HT-29 (cell line): ENCODE measurements at places on chromosomes 13 and 19.

DNA sequence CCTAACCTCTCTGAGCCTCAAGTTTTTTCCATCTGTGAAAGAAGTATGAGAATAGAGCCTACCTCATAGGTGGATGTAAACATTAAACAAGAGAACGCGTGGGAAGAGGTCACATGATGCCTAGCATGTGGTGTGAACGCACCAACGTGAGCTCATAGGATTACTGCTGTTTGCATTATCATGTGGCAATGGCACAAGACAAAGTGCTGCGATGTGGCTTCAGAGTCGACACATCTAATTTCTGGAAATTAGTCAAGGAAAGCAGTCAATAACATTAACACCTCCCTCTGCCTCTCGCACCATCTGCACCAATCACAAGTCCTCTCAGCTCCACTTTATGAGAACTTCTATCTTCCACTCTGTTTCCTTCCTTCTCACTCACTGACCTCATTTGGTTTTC is 489.7 kb downstream of the COG6 start:
- DNase-seq = no peak

GRCh38 chr19:18501832-18502231 is 20.0 kb downstream of the ELL start:
- DNase-seq = no peak

DNA sequence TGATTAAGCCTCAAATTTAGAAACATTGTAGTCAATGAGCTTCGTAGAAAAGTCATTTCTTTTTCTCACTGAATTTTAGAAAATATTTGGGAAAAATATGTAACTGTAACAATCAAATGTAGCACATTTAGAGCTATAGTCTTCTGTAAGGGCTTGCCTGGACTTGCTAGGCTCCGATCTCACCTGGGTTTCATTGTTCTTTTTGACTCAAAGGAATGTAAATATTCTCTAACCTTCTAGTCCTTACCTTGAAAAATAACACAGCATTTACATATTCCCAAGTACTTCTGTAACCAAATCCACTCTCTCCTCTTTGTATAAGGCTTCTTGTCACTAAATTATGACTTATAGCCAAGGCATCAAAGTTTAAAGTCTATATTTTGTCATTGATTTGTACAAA is 2.9 kb upstream of the UFM1 start:
- DNase-seq = no peak

DNA sequence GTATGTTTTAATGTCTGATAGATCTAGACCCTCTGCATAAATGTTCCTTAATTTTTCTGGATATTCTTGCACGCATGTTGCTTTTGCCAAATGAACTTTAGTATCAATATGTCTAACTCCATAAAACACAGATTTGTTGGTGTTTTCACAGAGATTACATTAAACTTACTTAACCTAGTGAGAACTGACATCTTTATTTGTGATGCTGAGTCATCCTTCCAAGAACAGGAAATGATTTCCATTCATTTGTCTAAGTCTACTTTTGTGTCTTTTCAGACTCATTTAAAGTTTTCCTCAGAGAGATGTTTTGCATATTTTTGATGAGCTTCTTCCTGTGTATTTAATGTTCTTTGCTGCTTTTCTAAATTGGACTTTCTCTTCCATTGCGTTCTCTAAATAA is 184.0 kb downstream of the SLC7A1 start:
- no peak for DNase-seq

- no peak for DNase-seq
Measured at GRCh38 chr13:99842405-99842804, 129.2 kb downstream of the ZIC5 start.

DNA sequence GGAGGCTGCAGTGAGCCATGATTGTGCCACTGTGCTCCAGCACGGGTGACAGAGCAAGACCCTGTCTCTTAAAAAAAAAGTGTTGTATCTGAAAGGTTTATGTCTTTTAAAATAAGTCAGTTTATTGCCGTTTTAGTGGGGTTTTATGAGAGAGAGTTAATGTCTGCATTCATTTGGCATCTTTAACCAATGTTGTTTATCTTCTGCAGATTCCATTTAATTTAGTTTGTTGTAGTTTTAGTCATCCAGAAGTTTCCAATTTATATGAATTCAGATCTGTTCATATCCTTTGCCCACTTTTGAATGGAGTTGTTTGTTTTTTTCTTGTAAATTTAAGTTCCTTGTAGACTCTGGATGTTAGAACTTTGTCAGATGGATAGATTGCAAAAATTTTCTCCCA is 36.7 kb upstream of the LPAR6 start:
- no peak for DNase-seq

DNA sequence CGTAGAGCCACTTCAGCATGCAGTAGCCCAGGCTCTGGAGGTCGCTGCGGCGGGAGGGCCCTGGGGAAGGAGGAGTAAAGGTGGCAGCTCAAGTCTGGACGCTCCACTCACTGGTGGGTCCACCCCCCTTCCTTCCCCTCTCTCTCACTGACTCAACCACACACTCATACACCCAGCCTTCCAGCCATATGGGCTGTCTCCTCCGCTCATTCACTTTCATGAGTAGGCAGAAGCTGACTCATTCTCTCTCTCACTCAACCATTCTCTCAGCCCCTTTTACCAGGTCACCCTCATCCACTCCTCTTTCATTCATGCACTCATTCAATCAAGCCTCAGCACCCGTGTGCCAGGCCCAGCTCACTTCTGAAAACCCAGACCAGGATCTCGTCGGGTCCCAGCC is 27.5 kb upstream of the SIGLEC11 start:
- DNase-seq = no peak

GRCh38 chr19:30253581-30253996 is 118.6 kb upstream of the ZNF536 start:
- peak; percentile 42 for DNase-seq

GRCh38 chr19:38278751-38279150 is 14.4 kb downstream of the SPINT2 start:
- DNase-seq = no peak

- no peak for DNase-seq
Measured at GRCh38 chr13:97654236-97654635, 220.3 kb downstream of the RAP2A start.

- DNase-seq = no peak
Measured at GRCh38 chr13:33076001-33076992, 60.1 kb downstream of the KL start.
